Stimulated activated CD8-positive, alpha-beta memory T cell treated with anti-CD3 and anti-CD28 coated beads, Interleukin-7, amount 100 ng/mL, for 1 hour (primary cell): ENCODE measurements at places on chromosomes 7 and 10.

DNA sequence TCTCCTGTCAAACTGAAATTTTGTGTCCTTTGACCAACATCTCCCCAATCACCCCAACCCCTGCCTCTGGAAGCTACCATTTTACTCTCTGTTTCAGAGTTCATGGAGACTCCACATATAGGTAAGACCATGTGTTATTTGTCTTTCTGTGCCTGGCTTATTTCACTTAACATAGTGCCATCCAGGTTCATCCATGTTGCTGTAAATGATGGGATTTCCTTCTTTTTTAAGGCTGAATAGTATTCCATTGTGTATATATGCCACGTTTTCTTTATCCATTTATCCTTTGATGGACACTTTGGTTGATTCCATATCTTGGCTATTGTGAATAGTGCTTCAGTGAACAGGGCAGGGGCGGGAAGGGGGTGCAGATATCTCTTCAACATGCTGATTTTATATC, 18.0 kb upstream of the FBXW4 start:
- DNase-seq, result no peak

GRCh38 chr7:17773289-17773626, 167.0 kb downstream of the SNX13 start:
- no peak for DNase-seq

DNA sequence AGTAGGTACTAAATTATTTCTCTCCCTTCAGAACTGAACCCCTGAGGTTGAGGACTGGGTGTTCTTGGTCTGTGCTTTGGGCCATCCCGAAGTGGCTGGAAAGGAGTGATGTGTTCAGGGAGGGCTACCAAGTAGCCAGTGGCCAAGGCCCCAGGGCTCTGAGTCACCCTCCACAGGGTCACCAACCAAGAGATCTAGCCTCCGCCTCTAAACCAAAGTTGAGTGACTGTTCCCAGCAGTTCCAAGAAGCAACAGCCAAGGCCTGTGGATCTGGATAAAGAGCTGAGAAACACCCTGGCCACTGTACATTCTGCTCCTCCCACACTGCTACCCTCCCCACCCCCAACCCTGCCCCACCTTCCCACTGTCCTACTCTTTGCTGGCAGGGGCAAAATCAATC, 35.5 kb upstream of the KCNMA1 start:
- no peak for DNase-seq

DNA sequence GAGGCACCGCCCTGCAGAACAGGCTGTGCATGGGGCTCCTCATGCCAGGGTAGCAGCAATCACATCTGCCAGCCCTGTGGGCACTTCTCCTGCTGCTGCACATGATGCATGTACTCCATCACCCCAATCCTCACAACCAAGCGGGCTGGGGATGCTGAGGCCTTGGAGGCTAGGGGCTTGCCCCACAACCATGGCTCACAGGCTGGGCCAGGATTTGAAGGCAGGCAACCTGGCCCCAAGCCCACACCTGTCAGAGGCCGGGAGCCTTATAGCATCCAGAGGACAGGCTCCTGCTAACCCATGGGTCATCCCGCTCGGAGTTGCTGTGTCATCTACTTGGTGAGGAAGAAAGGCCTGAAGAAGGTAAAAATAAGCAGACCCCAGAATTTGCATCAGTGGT, 2.2 kb downstream of the POLM start:
- DNase-seq, result no peak

- no peak for DNase-seq
These were observed 253.8 kb downstream of the MAD1L1 start for GRCh38 chr7:1978656-1979590.

GRCh38 chr7:129311429-129311828, 86.6 kb downstream of the AHCYL2 start:
- DNase-seq, result no peak

DNA sequence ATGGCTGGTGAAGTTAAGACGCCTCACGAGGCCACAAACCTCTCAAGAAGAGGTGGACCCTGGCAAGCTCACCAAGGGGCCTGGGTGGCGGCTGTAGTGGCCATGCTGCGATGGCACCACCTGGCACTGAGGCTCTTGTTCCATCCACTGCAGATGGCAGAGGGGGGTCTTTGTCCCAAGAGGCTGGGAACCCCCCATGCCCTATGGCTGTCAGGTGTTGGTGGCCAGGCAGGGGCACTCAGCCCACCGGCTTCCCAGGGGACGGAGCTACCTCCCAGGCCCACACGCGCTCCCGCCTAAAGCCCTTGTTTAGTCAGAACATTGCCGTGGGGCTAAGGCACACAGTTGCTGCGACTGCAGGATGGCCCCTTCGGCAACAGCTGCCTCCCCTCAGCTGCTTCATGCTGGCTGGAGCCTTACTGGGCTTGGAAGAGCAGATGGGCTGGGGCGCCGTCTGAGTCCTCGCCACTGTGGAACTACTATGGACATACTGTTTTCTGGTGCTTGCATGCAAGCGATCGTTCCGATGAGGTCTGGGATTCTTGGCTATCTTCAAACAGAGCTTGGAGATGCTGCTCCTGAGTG, 46.8 kb downstream of the DPYSL4 start:
- no peak for DNase-seq

DNA sequence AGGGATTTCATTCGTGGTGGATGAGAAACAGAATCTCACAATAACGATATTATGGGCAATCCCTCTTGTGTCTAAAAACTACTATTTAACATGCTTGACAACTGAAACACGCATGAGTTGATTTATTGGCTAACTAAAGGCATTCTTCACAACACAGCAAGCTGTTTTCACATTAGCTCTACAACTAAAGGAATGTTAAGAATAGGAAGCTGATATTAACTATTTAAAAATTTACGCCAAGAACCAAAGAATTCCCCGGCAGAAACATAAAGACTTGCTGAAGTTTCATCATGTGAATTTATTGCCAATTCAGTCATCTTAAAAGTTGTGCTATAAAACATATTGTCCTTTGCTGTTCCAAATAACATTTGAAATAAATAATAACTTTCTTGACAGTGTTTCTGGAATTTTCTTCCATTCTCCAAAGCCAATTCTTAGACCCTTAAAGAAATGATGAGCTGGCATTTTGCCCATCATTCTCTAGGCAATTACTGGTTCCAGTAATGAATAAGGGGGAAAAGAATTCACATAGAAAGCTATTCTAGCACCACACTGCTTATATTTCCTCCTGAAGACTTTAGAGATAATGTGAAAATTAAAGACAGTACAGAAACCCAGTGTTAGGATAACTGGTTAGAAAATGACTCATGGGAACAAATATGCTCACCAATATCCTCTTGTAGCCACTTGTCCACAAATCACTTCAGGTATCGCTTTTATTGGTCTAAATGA, 233.1 kb downstream of the PARD3 start:
- DNase-seq, result no peak

DNA sequence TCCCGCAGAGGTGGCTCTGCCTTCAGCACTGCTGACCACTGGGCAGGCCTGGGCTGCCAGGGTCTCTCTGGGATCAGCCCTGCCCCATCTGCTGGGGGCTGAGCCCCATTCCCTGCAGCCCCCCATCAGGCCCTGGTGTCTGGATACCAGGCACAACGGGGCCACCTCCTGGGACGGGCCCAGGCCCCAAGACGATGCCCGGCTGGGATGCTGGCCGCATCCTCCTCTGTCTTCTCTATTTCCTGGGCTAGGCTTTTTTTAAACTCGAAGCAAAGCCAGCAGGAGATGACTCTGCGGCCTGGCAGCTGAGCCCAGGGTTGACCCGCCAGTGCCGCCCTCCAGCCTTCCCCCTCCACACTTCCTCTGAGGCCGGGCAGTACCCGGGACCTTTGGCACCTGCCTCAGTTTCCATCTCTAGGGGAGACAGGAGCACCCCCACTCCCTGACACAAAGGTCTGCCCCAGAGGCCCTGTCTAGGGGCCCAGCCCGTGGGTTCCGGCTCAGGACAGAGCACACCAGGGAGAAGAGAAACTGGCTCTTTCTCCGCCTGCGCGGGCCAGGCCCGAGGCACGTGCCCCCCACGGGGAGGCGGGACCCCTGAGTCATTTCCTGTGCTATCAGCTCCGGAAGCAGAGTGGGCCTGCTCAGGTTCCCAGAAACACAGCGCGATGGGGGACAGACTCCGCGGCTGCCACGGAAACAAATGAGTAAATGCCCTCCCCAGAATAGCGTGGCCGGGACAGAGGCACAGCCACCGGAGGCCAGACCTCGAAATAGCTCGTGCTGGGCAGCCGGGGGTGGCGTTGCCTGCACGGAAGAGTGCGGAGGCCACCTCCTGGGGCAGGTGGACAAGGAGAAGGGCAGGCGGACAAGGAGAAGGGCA, 84.6 kb upstream of the PDGFA start:
- DNase-seq, result peak; percentile 91

- DNase-seq, result no peak
These were observed 80.6 kb downstream of the ORC5 start for GRCh38 chr7:104127204-104127603.

- no peak for DNase-seq
These were observed 163.1 kb downstream of the PRKCQ start for GRCh38 chr10:6416892-6417512.

DNA sequence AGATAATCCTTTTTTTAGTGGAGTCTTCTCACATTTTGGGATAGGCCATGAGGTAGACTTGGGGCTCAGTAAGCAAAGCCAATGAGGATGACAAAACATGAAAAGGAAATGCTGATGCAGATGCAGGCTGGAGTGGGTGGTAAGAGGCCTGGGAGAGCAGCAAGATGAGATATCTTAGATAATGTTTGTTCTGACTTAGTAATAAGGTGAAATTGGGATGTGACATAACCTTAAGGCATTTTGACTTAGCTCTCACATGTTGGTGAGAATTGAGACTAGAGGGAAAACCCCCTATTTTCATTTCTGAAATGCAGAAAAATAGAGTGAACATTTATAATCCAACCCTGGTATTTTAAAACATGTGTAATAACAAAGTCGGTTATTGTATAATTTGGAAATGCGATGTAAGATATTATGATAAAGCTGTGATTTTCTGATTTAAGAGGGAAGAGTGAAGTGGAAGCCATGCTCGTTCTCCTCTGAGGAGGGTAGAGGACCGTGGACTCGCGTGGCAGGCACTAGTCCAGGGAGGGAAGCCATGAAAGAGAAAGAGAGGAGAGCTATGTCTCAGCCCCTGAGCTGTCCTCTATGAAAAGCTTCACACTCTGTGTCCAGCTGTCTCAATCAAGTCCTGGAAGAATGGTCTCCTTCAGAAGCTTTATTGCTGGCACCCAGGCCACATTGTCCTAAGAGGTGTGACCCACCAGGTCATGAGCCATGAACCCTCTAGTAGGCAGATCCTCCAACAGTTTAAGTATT, 57.3 kb downstream of the ST7 start:
- DNase-seq, result no peak
